AG10803 (cell line): ENCODE measurements at places on chromosomes 13 and 19.

DNA sequence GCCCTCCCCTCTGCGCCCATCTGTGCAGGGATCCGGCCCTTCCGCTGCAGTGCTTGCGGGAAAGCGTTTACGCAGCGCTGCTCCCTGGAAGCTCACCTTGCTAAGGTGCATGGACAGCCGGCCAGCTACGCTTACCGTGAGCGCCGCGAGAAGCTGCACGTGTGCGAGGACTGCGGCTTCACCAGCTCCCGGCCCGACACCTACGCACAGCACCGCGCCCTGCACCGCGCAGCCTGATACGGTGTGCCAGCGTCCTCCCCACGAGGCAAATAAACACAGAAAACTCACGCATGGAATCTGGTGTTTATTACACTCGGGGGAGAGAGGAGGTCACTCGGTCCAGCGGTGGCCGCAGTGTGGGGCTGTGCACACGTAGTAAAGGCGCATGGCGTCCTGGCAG, 1.2 kb downstream of the POLR2I start:
- DNase-seq = no peak

- DNase-seq = no peak
Observed at GRCh38 chr13:40981361-40981760, 37.8 kb downstream of the ELF1 start.

- DNase-seq = no peak
Observed at GRCh38 chr19:45420356-45420755, 3.4 kb downstream of the ERCC1 start.

- DNase-seq = no peak
Observed at GRCh38 chr13:35767256-35767976, 290.9 kb upstream of the MAB21L1 start.

DNA sequence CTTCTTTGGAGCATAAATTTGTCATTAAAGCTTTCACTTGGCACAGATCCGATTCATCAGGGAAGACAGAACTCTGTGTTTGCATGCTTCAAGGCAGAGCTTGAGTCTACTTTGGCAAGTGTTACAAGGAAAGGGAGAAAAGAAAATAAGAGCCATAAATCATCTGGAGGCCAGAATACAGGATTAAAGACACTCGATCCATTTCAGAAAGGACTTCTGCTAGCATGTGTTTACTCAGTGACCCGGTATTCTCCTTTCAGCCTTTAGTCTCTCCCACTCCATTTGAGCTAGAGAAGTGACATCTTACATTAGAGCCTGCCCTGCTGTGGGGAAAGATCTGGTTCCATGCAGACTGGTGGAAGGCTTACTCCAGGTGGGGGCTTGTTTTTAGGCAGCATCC, 306.4 kb downstream of the KLF5 start:
- no peak for DNase-seq

GRCh38 chr19:51726049-51726448, 2.3 kb upstream of the HAS1 start:
- DNase-seq = peak; percentile 93

GRCh38 chr13:74158028-74158427, 23.8 kb upstream of the KLF12 start:
- DNase-seq = no peak

DNA sequence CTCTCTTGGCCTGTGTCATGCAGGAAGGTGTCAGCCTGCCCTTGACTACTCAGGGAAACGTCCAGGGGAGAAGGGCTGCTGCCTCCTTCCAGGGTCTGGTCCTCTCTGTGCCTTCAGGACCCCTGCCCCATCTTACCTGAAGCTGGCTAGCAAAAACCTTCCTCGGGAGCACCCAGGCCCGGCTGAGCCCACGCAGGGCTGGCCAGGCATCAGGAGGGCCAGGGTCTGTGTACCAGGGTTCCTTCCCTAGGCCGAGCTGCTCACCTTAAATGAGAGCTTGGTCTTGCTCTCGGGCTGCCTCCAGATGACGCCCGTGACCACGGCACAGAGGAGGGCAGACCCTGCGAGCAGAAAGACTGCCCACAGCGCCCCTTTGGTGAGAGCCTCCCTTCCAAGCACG, 78.6 kb downstream of the SLC7A1 start:
- no peak for DNase-seq

GRCh38 chr19:18654469-18654868, 17.6 kb downstream of the KLHL26 start:
- DNase-seq = no peak

- DNase-seq = peak; percentile 0
Observed at GRCh38 chr13:108086678-108087077, 128.7 kb downstream of the LIG4 start.

DNA sequence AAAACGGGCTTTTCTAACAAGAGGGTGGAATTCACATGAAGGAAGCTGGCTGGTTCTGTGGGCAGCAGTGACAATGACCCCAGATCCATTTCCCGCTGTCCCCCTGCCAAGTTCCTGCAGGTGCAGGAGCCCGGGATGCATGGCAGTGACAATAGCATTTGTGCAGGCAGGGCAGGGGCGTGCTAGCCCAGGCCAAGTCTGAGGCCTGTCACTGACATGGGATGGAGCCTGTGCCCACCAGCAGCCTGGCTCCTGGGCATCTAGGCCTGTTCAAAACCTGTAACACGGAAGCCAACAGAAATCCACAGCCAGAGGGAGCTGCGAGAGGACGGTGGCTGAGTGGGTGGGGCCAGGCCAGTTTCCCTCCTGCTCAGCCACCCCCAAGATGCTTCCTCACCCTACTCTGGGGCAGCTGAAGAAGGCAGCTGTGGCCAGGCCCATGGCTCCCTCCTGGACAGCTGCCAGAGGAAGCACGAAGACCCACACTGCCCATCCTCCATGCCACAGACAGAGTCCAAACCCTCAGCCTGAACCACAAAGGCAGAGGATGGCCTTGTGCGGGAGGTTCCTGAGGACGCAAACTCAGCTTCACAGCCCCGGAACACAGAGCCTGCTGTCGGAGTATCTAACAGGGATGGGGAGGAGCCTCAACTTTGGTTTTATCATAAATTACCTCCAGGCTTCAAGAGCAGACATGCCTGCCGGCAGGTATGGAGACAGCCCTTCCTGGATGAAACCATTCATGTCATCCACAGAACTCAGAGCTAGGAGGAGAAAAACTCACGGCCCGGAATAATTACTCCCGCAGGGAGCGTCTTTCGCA, 74.0 kb downstream of the CEBPG start:
- no peak for DNase-seq

DNA sequence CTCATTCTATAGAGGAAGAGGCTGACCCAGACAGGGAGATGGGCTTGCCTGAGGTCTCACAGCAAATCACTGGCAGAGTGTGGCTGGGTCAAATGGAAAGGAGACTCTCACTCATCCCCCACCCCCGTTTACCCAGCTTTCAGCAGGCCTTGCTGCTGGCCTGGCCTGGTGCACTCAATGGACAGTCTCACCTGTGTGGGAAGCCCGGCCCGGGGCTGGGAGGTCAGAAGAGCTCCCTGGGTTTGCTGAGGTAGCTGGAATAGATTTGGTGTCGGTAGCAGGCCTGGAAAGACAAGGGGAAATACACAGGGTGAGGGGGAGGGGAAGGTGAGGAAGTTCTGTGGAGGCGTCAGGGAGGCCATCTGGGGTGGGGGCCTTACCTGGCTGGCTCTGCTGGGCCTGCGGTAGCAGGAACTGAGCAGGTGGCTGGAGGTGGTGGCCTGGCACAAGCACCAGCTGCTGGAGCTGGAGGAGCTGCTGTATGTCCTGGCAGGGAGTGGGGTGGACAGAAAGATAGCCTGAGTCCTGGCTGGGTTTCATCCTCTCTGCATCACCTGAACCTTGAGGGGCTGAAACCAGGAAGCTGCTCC, 23.5 kb downstream of the ZNF574 start:
- DNase-seq = no peak

GRCh38 chr19:58497634-58498170, 14.1 kb downstream of the SLC27A5 start:
- DNase-seq = no peak

DNA sequence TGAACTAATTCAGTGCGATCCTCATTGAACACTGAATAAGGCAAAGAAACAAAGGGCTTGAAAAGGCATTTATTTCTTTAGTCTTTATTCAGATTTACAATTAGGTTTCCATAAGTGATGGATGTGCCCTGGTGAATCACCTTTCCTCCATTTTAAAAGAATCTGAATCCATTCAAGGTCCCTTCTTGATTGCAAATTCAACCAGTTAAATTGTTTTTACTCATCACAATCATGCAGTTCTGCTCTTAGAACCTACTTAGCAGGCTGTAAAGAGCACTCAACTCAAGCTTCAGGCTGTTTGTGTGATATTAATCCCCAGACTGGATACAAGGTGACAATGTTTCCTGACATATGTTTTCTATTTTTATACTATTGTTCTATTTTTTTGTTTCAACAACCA, 321.0 kb downstream of the TBC1D4 start:
- DNase-seq = no peak

DNA sequence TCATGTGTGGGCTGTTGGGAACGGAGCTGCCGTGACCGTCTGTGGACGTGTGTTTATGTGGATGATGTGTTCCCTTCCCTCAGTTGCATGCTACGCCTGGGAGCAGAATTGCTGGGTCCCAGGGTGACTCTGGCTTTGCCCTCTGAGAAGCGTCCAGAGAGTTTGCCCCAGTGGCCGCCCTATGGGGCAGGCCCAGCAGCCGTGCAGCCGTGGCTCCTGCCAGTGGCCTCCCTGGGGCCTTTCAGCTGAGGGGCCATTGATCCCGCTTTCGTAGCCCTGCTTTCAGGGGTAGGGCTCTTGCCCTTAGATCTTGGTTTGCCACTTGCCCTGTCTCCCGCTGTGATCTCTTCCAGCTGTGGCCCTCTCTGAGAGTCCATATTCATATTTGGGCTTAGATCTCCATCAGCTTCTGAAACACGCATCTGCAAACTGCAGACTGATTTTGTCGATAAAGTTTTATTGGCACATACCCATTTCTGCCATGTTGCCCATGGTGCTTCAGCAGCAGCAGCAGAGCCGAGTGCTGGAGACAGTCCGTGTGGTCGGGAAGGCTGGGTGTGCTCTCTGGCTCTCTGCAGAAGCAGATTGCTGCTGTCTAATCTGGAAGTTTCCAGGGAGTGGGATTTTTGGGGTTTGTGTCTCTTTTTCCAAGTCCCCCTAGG, 17.6 kb downstream of the GNA11 start:
- no peak for DNase-seq

DNA sequence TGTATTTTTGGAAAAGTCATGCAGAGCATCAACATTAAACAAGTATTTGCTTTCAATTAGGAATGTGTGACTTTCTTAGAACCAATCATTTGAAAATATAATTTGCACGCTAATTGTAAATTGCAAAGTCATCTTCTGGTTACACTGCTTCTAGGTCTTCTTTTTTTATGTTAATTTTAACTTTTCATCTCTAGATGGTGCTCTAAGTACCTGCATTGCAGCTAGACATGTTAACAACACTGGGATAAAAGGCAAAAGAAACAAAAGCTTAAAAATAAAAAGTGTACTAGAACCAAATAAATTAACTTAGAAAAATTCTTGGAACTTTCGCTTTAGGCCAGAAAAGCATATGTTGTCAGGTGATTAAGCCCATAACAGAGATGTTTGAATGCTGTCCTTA, 2758.2 kb downstream of the PCDH9 start:
- DNase-seq = peak; percentile 57

DNA sequence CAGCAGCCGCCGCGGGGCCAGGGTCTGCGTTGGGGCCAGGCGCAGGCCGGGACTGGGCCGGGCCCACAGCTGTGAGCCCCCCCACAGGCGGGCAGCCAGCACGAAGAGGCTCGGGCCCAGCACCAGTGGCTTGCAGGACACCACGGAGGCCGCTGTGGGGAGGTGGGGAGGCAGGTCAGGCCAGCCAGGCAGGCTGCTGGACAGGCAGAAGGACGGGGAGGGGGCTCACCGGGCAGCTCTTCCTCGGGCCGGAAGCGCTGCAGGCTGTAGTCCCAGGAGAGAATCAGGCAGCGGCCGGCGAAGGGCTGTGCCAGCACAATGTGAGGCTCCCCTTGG, 8.3 kb downstream of the LGI4 start:
- DNase-seq = no peak

DNA sequence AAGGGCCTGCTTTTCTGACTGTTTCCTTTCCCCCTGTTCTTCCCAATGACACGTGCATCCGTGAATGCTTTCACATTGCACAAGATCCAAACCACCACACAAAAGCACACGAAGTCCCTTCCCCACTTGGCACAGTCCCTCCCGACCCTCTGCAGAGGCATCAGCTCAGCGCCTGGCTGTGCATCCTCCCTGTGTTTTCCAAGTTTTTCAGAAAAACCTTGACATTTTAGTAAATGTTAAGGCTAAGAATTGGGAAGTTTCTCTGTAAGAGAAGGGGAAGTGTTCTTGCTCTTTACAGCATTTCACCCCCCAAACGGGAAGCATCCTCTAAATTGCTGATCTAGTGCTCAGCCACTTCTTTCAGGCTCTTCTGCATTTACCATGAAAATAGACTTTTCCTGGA, 94.5 kb upstream of the TM9SF2 start:
- no peak for DNase-seq

- no peak for DNase-seq
Observed at GRCh38 chr13:112843392-112844111, 125.5 kb upstream of the MCF2L start.

GRCh38 chr13:29936956-29937355, 86.5 kb upstream of the UBL3 start:
- DNase-seq = no peak

- peak; percentile 99 for DNase-seq
Observed at GRCh38 chr13:30870049-30870884, 35.8 kb upstream of the MEDAG start.

GRCh38 chr13:24625331-24625731, 54.9 kb upstream of the ATP12A start:
- DNase-seq = no peak

DNA sequence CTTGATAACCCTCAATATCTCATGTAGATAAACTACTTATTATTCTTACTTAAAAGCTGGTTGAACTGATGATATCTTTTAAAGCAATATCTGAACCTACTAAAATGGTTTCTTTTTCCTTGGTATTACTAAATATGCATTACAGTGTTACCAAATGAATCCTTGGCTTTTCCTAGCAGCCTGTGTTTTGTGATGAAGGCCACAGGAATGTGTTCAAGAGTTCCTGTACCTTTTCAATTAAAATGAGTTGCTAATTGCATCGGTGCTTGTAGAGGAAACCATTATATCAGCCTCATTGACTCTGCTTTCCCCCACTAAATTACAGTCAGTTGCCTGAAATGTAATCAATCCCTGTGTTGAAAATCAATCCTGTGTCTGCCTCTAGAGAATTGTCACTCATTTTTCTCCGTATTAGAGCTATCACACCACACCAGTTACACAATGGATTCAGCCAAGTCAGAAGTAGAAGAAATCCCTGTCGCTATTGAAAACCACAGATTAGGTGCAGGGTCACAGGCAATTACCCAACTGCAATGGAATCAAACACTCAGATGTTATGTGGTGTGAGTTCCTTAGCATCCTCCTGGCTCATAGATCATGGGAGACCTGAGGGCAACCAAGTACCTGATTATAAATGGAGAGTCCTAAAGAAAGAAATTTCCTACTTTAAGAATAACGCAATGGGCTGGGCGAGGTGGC, 13.3 kb downstream of the FAM216B start:
- peak; percentile 29 for DNase-seq

DNA sequence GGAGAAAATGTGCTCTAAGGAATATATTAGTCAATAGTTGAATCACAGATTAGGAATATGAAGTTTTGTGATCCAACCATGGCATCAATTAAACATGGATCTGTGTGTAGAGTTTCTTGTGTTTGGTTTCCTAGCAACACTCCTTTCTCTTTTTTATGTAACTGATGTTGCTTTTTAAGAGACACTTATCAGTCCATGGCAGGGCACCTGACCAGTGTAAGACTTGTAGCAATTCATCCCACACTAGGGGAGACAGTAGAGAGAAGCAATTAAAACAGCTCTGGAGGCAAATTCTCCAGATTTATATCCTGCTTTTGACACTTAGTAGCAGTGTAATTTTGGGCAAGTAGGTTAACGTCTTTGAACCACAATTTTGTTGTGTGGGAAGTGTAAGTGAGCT, 1229.0 kb downstream of the PCDH9 start:
- DNase-seq = no peak

- peak; percentile 72 for DNase-seq
Observed at GRCh38 chr19:14089662-14090508, 666 bp downstream of the SAMD1 start.
